ENCODE measurements at places on chromosomes 1 and 21.

- DNase-seq, result no peak
These were observed 85.3 kb downstream of the HHIPL2 start for GRCh38 chr1:222462601-222463000.

GRCh38 chr1:206796981-206797402, 24.7 kb upstream of the IL10 start:
- DNase-seq, result no peak

DNA sequence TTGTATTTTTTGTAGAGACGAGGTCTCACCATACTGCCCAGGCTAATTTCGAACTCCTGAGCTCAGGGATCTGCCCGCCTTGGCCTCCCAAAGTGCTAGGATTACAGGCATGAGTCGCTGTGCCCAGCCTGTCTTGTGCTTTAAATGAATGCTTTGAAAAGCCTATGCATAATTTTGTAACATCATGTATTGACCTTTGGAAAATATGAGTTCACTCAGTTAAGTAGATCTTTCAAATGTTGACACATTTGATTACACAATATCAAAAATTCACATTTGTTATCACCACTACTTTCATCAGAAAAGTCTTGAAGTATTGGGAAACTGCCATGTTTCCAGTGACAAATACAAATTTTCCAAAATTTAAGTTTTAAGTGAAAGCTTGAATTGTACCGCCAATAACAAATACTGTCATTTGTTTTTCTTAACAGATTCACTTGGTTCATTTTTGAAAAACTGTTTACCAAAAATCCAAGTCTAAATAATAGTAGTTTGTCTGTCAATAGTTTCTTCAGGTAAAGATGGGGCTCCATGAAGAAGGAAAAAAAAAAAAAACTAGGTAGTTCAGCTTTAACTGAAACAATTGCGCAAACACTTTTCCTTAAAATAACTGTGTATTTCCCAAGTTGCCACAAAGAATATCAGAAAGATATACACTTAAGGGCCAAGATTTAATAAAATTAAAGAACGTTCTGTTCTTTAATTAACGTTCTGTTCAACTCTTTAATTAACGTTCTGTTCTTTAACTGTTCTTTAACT, 233.2 kb upstream of the NR5A2 start:
- DNase-seq, result no peak

DNA sequence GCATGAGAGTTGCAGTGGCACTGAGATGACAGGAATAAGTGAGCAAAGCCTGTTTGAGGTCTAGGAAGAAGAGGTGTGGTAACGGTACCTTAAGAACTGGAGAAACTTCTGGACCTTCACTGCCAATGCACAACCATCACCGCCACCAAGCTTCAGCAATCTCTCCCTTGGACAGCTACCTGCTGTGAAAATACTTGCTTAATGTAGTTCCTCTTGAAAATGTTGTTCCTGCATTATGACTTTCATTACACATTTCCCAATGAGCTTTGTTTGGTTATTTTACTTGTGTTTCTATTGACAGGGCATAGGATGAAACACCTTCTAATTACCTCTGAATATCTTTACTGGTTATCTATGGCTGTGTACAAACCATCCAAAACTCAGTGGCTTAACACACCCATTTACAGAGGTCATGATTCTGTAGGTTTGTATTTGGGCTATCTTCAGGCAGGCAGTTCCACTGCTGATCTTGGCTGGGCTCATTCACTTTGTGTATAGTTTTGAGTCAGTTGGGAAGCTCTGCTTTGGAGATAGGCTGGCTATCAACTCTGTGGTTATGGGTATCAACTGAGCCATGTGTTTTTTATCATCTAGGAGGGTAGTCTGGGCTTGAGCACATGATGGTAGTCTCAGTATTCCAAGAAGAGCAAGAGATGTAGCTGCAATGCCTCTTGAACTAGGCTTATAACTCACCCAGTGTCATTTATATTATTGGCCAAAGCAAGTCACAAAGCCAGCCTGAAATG, 149.4 kb downstream of the ELAVL4 start:
- DNase-seq, result no peak

GRCh38 chr1:207261971-207262370, 59.5 kb upstream of the CD55 start:
- no peak for DNase-seq

GRCh38 chr1:202750761-202751160, 40.5 kb upstream of the SYT2 start:
- no peak for DNase-seq

- no peak for DNase-seq
These were observed 4.5 kb downstream of the CCDC17 start for GRCh38 chr1:45619149-45619921.

- DNase-seq, result no peak
These were observed 26.9 kb downstream of the IGSF21 start for GRCh38 chr1:18134324-18135046.

GRCh38 chr1:89794406-89794805, 26.4 kb upstream of the LRRC8D start:
- DNase-seq, result no peak

DNA sequence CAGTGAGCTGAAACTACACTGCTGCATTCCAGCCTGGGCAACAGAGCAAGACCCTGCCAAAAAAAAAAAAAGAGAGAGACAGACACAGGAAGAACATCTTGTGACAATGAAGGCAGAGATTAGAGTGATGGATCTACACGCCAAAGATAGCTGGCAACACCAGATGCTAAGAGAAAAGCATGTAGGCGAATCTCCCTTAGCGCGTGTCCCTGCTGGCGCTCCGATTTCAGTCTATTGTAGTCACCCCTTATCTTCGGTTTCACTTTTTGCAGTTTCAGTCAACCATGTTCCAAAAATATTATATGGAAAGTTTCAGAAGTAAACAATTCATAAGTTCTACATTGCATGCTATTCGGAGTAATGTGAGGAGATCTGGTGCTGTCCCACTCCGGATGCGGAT, 11.6 kb upstream of the BRDT start:
- DNase-seq, result no peak

GRCh38 chr1:198556971-198557370, 16.5 kb upstream of the ATP6V1G3 start:
- no peak for DNase-seq

- no peak for DNase-seq
These were observed 52.3 kb downstream of the PCNT start for GRCh38 chr21:46376231-46376628.

DNA sequence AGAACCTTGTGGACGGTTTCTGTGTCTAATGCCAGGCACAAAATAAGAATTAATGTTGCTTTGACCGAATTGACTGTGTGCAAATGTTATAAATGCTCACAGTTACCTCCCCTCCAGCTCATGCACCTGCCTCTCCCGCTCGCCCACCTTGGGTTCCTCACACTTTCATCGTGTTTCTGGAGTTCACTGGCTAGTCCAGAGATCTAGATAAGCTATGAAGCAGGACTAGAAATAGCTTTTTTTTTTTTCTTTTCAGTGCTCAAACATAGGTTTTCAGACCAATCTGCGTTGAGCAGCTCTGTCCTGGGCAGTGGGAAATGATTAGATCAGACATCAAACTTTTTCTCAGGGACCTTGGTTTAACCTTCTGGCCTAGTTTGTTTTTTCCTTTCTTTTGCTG, 11.1 kb downstream of the TENT5C start:
- DNase-seq, result no peak

- no peak for DNase-seq
These were observed 3.4 kb downstream of the TMEM240 start for GRCh38 chr1:1536938-1537546.

DNA sequence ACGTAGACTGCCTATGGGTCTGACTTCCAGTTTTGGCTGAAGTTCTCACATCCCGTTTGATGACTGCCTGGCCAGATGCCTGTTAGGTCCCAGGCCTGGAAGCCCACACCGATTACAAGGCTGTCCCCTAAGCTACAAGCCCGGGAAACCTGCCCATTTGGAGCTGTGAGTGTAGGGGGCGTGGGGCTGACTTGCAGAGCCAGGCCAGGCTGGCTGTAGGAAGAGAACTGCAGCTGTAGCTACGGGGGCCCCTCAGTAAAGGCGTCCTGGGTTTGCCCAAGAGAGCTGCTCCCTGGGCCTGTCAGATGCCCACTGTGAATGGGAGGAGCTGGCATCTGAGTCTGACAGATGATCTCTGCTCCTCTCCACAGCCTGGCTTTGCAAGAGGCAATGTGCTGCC, 199.7 kb downstream of the CAMTA1 start:
- DNase-seq, result no peak

DNA sequence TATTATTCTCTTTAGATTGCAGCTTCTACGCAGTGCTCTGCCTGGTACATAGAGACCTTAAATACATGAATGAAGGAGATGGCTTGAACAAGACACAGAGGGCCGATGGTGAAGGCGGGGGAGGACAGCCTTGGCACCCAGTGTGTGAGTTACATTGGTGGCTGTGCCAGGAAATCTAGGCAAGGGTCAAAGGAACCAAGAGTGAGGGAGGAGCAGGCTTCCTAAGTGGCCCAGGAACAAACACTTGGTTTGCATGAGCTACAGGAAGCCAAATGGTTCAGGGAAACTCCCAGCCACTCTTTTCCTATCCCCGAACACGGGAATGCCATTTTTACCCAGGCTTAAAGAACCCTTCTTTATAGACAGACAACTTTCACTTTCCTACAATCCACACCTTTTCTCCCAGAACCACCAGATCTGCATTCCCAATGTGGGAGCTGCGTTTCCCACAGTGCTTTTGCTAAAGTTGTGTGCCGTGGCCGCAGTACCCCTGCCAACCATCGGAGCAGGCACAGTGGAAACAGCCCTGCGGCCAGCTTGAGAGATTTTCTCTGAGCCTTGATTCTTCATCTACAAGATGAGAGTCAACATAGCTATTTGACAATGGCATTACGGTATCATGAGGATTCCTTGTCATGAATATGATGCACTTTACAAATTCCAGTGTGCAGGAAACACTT, 3.5 kb upstream of the CLEC20A start:
- no peak for DNase-seq

- no peak for DNase-seq
These were observed 35.0 kb downstream of the ENAH start for GRCh38 chr1:225617956-225618355.

DNA sequence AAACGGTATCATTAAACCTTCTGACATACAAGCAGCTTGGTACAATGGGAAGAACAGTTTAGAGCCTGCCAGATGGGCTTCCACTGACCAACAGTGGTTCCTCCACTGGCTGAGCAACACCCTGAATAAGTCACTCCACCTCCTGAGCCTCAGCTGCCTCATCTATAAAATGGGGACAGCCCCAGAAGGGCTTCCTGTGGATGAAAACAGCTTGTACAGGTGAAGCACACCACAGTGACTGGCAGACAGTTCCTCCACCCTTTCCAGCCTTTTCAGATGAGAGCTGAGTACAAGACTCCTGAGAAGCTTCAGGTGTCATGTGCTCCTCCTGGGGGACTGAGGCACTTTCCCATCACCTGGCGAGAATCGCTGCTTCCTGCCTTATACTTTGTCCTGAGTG, 2.1 kb downstream of the CAPZB start:
- no peak for DNase-seq

DNA sequence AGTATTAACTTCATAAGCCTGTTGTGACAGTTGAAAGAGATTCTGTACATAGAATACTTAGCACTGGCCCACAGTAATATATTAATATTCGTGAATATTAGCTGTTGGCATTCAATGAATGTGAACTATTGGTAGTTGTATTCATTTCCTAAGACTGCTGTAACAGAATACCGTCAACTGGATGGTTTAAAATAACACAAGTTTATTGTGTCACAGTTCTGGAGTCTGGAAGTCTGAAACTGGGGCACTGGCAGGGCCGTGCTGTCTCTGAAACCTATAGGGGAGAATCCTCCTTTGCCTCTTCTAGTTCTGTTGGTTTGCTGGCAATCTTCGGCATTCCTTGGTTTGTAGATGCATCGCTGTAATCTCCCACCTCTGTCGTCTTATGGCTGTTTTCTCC, 47.5 kb downstream of the OLFML3 start:
- no peak for DNase-seq

GRCh38 chr1:194568610-194569009, 1382.2 kb upstream of the B3GALT2 start:
- DNase-seq, result no peak

GRCh38 chr1:2198571-2198970, 4.0 kb upstream of the FAAP20 start:
- no peak for DNase-seq

GRCh38 chr1:116164604-116165368, 53.6 kb downstream of the MAB21L3 start:
- no peak for DNase-seq

DNA sequence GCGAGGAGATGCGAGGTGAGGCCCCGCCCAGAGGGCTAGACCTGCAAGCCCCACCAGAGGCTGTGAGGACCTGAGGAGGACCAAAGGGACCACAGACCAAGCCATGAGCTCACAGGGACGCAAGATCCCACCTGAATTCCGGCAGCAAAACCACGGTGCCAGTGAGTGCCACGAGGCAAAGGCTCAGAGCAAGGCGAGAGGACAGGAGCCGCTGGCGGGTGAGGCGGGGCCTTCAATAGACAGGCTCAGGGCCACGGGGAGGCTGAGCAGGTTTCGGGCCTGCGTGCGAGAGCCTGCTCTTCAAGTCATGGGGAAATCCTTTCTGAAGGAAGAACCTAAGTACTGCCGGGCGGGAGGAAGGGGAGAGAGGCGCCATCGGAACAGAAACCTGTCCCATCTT, 7.1 kb upstream of the TMEM240 start:
- no peak for DNase-seq

DNA sequence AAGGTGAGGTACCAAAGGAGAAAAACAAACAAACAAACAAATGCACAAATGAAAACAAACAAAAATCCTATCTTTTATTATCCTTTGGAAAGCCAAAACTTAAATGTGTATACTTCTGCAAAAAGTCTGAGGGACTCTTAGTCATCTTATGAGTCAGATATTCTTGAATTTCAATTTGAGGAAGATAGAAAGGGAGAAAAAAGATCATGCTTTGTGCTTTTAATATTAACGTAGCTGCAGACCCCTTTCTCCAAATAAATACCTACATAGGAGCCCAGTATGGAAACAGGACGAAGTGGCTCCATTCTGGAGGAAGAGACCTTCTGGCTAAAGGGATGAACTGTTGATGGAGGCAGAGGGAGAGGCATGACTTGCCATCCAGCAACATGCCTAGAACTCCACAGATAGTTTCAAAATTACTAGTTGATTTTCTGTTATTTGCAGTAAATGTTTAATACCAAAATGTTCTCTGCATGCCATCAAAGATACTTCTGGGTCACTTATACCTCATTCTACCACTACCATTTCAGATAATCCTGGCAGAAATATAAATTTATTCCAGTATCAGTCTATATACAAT, 25.4 kb downstream of the NUP210L start:
- no peak for DNase-seq
